Brain pericyte (primary cell): ENCODE measurements at places on chromosomes 4 and X.

- DNase-seq = peak; percentile 81
These were observed 134.5 kb downstream of the BTC start for GRCh38 chr4:74659576-74660411.

- DNase-seq = no peak
These were observed 50.6 kb upstream of the GATB start for GRCh38 chr4:151811403-151811802.

DNA sequence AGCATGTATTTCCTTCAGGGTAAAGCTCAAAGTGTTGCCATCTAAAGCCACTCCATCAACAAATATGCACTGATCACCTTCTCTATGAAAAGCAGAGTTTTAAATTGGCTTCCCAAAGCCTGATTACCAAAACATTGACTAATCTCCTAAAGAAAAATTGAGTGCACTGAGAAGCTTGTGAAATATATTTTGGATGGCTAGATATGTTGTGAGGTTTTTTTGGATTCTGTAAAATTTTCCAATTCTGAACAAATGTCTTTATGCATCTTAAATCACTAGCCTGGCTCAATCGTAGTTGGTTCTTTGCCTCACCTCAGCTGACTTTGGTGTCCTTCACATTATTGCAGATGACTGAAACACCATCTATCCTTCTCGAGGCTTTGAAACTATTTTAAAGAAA lies 14.9 kb upstream of the EXOSC9 start:
- no peak for DNase-seq

- no peak for DNase-seq
These were observed 180.8 kb downstream of the SPRY1 start for GRCh38 chr4:123577225-123577906.

DNA sequence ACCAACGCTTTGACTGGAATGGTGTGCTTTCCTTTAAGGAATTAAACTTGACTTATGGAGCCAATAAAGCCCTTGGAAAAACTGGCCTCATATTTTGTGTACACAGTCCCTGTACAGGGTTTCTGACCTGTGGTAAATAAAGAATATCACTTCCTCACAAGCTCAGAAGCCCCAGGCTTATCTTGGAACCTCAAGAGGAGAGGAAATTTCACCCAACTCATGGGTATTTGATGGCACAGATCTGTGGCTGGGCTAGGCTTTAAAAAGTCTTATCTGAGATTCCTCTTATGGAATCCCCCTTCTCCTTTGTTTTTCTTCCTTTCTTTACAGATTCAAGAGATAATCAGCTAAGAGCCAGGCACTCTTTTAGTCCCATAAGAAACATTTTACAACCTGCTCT lies 89.3 kb upstream of the USP38 start:
- no peak for DNase-seq

DNA sequence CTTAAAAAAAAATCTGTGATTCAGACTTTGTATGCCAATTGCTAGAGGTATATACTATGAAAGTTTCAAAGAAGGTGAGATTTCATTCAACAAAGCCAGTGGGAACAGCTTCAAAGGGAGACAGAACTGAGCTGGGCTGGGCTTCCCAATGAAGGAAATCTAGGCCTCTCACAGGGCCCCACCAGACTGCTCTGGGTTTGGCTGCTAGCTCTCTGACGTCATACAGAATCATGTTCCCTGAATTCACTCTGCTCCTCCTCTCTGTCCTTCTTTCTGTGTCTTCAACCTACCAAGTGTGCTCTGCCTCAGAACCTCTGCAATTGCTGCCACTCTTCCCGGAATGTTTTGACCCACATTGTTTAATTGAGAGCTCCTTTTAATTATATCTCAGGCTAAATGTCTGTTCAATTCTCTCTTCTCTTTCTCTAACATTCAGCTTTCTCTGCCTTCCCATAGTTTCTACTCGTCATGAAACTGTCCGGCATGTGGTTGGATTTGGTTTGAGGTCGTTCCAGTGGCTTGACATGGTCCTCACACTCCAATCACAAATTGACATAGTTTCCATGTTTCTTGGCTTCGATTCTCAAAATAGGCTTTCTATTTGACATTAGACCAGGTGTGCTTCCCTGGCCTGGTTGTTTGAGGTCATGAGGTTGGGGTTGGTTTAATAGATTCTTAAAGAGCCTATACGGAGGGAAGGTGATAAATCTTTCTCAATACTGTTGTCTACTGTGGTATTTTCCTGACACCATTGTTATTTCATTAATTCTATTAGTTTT lies 282.1 kb upstream of the EMCN start:
- DNase-seq = no peak

DNA sequence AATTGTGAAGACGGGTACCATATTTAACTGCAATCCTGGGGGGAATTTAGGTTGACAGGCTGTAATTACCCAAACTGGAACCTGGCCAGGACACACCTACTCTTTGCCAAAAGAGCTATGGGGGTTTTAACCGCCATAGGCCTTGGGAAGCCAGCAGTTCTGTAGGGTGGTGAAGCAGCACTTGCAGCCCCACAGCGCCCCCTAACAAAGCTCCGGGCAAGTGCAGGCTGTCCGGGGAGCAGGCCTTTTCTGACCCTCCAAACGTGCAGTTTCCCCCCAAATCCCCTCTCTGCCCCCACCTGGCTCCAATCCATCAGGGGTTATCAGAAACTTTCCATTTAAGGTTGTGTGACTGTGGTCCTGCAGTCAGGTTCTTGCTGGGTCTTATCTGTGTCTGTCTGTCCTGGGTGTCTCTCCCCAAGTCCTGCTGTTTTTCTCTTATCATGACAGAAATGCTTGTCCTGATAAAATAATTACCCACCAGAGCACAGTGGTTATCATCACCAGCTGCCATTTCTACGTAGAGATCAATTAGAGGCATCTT lies 350.9 kb downstream of the MID1IP1 start:
- no peak for DNase-seq

DNA sequence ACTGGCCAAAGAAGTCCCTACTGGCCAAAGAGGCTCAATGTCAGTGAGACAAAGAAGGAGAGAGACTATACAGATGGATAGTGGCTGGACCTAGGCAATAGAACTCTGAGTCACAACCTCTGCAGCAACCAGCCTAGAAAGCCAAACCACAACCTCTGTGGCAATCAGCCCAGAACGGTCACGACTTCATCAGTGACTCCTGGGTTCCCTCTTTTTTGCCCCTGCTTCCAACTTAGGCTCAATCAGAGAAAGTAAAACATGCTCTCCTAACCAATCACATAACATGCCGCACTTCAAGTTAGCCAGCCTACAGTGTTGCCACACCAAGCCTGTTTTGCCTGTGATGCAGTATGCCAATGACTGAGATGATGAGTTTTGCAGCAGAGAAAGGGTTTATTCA lies 203.4 kb downstream of the ANAPC10 start:
- DNase-seq = no peak

DNA sequence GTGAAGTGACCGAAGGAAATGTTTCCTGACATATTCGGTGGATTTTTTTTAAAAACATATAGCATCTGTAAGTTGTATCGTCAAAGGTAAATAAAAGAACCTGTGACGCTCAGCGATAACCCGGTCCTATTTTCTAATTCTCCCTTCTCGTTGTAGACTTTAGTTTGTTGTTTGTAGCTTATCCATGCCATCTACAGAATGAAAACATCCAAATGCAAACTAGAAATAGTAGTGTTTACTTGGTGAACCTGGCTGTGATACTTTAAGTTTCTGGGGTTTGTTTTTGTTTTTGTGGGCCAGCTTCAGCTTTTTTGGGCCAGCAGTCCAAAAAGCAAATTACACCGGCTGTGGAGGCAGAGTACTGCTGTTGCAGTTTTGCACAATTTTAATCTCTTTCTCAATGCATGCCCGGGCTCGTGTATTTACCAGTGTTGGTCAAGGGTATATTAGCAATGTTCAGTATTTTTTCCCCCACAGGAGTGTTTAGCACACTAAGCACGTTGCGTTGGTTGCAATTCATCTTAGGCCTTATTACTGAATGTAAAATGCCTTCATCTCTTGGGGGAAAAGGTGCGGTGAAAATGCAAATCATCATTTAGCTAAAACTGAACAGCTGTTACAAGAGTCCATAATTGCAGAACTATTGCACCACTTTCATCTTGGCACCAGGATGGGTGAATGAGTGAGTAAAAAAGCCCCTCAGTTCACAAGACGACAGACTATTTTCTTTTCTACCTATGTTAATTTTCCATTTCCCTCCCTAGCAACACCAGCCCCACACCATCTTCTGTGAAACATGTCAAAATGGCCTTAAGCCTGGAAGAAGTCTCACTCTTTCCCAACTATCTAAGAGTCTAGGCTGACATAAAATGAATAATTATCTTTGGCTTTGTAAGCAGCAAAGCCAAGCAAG lies 1.7 kb upstream of the CNOT6L start:
- DNase-seq = no peak

DNA sequence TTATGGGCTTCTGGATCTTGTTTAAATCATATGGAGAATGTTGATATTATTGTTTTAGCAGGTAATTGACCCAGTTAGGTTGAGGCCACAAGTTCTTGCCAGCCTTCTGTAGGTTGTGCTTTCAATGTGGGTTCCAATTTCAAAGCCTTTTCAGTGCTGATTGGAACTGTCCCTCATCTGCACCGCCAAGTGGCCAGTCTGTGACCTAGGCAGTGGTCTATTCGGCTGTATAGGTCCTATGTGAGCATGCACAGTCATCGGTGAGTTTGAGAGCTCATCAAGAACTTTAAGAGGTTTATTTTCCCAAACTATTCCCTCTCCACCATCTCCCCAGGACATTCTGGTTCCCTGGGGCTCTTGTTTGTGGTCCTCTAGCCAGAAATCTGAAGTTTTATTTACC lies 35.7 kb downstream of the DDX53 start:
- no peak for DNase-seq

- DNase-seq = no peak
These were observed 420.2 kb downstream of the BCOR start for GRCh38 chrX:39677585-39677977.

DNA sequence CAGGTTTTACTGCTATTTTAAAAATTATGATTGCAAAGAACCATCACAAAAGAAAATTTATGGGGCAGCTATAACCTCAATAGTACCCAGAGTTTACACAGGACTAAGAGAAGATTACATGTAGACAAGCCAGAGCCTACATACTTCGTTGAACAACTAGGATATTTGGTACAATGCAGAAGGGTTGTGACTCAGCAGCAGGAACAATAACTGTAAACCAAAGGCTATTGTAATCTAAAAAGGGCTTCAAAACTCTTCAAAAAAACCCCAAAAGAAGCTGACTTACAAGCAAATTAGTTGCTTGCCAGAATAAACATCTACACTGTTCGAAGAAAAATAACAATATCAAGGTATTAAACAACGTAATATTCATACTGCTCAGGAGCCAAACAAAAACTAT lies 618.0 kb downstream of the STPG2 start:
- DNase-seq = no peak

DNA sequence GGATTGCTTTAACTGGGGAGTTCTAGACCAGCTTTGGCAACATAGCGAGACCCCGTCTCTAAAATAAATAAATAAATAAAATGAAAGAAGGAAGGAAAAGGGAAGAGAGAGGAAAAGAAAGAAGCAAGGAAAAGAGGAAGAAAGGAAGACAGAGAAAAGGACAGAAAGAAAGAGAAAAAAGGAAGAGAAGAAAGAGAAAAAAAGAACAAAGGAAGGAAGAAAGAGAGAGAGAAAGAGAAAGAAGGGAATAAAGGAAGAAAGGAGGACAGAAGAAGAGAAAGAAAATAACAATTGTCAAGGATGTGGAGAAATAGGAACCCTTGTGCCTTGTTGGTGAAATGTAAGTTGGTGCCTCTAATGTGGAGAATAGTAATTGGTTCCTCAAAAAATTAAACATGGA lies 74.6 kb downstream of the ANAPC4 start:
- no peak for DNase-seq

DNA sequence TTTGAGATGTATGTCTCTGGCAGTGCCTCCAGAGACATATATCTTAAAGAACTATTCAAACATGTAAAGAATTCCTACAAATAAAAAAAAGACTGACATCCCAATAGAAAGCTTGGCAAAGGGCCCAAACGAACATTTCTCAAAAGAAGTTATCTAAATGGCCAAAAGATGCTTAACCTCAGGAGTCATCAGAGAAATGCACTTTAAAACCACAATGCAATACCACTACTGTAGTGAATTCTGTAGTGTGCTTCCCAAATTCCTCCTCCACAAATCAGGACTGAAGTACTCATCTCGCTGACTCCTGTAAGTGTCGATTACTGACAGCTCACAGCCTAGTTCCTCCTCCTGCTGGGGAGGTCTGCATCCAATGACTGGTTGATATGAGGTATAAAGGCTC lies 129.0 kb upstream of the MAMLD1 start:
- DNase-seq = no peak

- no peak for DNase-seq
These were observed 311.8 kb downstream of the HS3ST1 start for GRCh38 chr4:11116940-11117339.

GRCh38 chr4:18111081-18111480 lies 89.5 kb upstream of the LCORL start:
- DNase-seq = no peak

DNA sequence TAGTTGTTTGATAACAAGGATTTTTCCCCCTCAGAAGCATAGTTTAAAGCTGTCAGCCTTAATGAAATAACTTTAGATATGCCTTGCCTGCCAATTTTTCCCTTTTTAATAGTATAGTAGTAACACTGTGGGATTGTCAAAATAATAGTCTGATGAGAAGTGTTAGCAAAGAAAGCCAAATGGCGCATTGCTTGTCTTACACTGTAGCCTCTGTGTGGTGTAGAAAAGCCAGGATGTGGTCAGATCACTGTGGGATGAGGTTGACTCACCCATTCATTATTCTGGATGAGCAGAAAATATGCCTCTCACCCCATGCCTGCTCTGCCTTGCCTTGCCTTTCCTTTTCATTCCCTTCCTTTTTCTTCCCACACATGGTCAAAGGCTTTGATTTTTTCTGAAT lies 257.8 kb upstream of the NRK start:
- DNase-seq = peak; percentile 20

DNA sequence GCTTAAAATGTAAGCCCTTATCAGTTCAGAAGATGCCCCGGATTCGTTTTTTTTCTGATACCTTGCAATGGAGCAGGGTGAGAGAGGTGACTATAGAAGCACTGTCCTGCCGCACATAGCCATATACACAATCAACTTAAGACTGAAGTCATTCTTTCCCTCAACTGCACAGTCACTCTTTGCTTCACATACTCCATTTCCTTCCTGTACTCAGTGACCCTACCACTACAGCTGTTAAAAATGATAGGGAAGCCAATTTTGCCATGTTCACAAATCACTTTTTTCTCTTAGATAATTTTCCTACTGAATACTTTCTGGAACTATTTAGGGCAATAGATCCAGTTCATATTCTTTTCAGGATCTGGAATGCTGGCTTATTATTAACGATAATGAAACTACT lies 300.0 kb downstream of the ANK2 start:
- DNase-seq = no peak
